ENCODE measurements at places on chromosomes 2 and 18. TPM values are rescaled to one million over a fixed set of nuclear protein-coding genes. Genes with fewer than 3 reads are reported as not detected.

The FOXD4L1 gene
- total RNA-seq = not detected

The SLC38A11 gene
- not detected for total RNA-seq

The DSC3 gene
- total RNA-seq = not detected

- DNase-seq = no peak
These were observed 94.6 kb upstream of the SKOR2 start for GRCh38 chr18:47346016-47346415.

DNA sequence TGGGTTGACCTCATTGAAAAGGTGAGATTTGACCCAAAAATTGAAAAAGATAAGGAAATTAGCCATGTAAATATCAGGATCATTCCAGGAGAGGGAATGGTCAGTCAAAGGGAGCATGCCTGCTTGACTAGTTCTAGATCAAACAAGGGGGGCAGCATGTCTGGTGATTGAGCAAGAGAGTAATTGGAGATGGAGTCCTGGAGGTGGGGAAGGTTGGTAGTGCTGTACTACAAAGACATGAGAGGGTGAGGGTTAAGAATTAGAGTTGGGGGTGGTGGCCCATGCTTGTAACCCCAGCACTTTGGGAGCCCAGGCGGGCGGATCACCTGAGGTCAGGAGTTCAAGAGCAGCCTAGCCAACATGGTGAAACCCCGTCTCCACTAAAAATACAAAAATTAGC lies 2.0 kb downstream of the MRPL30 start:
- no peak for DNase-seq

DNA sequence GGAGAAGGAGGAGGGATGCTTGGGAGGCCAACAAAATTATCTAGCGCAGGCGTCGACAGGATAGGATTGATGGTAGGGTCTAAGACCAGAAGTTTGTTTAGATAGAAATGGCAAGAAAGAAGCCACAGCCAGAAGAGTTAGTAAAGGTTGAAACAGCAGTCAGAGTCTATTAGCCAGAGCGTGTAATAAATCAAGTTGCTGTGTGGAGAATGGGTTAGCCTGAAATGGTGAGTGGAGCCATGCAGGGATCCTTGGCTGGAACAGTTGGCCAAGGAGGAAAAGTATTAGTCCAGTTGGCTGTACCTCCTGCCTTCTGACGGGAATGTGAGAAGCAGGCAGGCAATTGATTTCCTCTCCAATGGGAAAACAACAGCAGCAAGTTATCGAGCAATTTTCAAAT lies 190.7 kb upstream of the CCDC68 start:
- no peak for DNase-seq

DNA sequence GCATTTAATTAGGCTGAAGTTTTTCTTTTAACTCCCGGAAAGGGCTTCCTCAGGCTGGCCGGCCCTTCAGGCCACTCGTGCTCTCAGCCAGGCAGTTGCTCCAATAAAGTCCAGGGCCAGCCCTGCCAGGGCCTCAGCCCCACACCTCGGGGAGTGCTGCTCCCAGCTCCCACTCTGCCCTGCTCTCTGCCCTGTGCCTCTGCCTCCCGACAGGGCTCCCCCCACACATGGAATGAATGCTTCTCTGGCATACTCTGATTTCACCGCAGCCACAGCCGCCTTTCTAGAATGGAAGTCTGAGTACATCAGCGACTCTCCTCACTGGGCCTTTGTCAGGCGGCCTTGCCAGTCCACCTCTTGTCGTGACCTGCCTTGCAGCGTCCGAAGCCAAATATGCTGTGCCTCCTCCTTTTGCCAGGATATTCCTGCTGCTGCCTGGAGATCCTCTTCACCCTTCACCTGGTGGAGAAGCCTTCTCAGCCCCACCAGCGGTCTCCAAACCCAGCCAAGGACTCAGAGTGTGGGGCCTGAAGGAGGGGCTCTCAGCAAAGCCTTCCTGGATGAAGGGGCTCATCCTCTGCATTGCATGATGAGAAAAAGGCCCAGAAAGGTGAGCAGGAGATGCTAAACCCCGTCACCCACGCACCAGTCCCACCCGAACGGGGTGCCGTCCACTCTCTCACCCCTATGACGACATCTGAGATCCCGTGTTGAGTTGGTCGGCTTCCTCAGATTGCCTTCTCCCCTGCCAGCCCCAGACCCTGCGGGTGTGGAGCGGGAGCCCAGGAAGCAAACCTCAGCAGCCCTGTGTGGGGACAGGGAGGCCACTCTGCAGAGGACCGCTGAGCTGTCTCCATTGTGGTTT lies 472.7 kb upstream of the HS6ST1 start:
- no peak for DNase-seq

- DNase-seq = no peak
These were observed 55.9 kb downstream of the SDC1 start for GRCh38 chr2:20168727-20169696.

All from A172 (cell line).